ENCODE measurements at places on chromosomes 6 and 20. TPM values are rescaled to one million over a fixed set of nuclear protein-coding genes. Genes with fewer than 3 reads are reported as not detected.

The COL12A1 gene
- total RNA-seq = 506 TPM

The BCAS1 gene
- total RNA-seq = under 0.01 TPM

The PRL gene
- total RNA-seq = not detected

The POPDC3 gene
- 22.5 TPM for total RNA-seq

The GRM1 gene
- under 0.01 TPM for total RNA-seq

The OR2J2 gene
- total RNA-seq = not detected
